ENCODE measurements at places on chromosomes 3 and 15.

- DNase-seq: no peak
Observed at GRCh38 chr3:23921052-23921511, 4.2 kb downstream of the RPL15 start.

- DNase-seq: no peak
Observed at GRCh38 chr3:140378571-140379340, 299.1 kb upstream of the TRIM42 start.

DNA sequence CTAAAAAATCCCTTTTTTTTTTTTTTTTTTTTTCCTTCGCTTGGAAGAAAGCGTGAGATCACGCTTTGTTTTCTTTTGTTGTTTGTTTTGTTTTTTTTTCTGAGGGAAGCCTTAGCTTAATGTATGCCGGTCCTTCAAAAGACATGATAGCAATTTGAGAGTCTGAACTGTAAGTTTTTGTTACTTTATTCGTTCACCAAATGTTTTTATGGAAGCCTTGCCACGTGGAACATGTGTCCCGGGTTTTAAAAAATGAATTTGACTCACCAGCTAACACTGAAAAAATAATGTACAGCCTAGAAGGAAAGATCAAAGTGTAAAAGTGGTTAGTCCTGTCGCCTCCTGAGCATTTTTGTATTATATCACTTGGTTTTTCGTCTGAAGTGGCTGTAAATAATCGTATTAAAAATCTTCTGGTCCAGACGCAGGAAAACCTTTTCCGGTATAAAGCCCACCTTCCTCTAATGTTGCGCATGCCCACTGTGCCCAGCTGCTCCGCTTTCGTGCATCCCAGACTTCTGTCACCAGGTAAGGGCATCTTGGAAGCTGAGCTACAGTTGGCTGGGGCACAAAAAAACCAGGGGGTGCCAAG is 795 bp upstream of the MYNN start:
- no peak for DNase-seq

DNA sequence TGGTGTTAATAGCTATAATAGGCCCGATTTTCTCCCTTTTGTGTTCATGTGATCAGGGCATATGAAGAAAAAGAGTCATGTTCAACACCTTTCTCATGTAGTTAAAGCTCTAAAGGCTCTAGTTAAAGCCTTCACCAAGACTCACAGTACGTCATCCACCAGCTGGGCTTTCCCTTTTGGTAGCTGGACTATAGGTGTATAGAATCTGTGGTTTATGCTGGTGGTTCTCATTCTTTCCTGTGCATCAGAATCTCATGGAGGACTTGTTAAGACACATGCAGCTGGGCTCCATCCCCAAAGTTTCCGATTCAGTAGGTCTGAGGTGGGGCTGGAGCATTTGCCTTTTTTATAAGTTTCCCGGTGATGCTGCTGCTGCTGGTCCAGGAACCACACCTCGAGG is 31.0 kb downstream of the CFAP91 start:
- DNase-seq: no peak

GRCh38 chr3:169508426-169508825 is 155.1 kb downstream of the MECOM start:
- no peak for DNase-seq

DNA sequence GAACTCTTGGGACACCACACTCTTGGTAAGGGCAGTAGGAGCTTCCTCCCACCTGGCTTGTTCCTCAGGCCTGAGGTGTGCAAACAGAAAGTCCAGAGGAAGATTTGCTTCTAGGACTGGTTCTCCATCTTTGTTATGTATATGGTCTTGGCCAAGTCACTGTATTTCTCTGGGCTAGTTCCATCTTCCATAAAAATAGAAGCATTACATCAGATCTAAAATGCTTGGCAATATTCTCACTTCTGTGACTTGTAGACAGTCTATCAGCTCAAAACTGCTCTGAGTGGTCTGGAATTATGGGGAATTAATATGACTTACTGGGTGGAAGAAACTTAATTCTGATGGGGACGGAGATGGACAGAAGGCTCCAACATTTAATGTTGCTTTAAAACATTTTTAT is 55.2 kb downstream of the TMEM108 start:
- DNase-seq: no peak

DNA sequence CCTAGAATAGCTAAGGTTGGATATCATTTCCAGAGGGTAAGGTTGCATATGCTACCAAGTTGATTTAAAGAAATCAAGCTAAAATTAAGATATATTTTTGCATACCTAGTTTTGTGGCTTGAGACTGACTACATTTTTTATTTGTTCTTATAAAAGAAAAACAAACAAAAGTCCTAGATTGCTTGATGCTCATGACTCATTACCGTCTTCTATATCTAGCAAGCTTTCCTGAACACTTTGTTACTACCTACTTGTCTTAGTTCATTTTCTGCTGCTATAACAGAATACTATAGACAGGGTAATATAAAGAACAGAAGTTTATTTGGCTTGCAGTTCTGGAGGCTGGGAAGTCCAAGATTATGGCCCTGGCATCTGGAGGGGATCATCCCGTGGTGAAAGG is 152.1 kb upstream of the THRB start:
- DNase-seq: no peak

DNA sequence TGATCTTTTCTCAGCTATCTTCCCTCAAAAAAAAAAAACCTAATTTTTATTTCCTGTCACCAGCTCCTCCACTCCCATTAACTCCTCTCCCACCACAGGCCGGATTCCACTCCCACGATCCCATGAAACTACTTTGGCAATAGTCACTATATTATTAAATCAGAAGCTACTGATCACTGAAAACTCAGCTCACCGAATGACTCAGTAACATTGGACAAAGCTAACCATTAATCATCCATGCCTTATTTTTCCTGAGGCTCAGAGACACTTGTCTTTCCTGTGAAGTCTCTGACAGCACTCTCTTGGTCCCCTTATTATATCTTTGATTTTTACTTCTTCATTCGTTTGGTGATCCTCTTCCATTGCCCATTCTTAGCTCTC is 260.2 kb downstream of the CGGBP1 start:
- DNase-seq: no peak

DNA sequence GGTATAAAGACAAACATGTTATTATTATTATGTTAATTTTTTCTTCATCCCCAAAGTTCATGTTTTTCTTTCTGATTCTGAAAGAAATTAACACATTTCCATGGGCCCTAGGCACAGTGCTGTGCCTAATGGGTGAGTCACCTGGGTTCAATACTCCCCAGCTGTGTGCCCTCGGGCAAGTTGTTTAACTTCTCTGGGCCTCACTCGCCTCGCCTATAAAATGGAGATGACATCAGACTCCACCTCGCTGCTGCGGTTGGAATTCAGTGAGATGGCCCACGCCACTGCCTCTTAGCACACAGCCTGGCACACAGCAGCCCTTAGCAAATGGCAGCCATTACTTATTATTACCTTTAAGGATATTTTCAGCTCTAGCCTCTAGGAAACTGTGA is 22.6 kb downstream of the DNASE1L3 start:
- no peak for DNase-seq

GRCh38 chr15:98805434-98806274 is 157.3 kb downstream of the IGF1R start:
- DNase-seq: no peak

DNA sequence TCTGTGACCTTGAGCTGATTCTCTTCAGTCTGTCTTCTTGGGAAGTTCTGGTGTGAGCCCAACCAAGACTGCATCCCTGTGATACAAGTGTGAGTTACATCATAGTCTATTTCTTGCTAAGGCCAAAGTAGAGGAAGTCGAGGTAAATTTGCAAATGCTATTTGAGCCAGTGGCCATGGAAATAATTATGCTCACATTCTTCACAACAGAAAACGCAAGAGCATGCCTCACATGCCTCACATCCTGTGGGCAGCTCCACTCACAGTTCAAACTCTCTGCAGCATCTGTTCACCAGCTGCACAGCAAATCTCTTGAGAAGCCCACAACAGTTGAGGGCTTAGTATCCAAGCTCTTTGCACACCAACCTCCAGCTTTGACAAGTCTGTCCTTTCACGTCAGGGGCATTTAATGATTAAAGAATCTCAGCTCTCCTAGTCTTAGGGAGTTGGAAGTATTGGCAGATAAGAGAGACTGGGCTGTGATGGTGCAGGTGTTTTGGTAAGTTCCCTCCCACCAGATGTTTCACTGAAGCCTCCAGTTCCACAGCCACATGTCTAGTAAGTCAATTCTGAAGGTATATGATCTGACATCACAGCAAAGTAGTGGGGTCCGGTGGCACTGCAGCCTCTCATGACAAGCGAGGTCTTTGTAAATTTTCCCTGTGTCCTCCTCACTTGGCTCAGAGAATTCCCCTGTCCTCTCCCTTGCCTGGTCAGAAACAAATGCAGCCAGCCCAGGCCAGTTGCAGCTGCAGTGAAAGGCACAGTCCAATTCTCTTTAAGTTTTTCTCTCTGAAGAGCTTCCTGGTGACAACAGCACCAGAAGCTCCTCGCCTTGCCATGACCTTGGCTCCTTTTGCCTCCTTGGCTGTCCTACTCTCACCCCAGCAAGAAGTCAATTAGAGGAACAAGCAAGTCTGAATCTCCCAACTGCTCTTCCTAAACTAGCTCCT is 166.1 kb downstream of the SSR3 start:
- DNase-seq: no peak

- no peak for DNase-seq
Observed at GRCh38 chr15:100060276-100060926, 281.4 kb downstream of the ADAMTS17 start.

DNA sequence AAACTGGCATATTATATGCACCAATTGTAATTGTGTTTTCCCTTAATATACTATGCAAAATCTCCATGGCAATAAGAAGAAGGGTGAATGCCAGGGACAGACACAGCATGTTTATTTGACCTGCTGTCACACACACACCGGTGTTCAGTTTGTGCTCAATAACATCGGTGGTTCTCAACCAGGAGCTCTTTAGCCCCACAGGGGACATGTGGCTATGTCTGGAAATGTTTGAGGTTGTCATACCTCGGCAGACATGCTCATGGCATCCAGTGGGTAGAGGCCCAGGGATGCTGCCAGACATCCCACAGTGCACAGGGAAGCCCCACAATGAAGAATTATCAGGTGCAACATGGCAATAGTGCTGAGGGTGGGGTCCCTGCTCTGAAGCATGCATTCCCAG is 38.2 kb downstream of the GLB1 start:
- DNase-seq: no peak

GRCh38 chr3:182255158-182255557 is 538.1 kb upstream of the ATP11B start:
- no peak for DNase-seq

DNA sequence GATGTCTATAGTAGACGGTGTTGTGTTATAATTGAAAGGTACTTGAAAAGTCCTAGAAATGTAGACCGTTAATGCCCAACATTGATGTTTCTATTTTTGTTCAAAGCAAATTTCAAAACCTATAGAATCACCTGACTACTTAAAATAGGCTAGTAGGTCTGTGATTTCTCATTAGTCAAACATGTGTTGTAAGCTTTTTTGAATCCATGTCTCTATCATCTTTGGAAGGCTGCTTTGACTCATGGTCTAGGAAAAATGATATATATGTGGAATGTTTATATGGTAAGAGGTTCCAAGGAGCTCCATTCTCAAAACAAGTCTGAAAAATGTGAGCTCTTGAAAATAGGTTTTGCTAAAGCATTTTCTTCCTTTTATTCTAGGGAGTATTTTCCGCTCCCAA is 375.3 kb downstream of the LPP start:
- no peak for DNase-seq

- no peak for DNase-seq
Observed at GRCh38 chr15:75468913-75469598, 17.6 kb upstream of the SIN3A start.

GRCh38 chr3:113291572-113291971 is 80.2 kb downstream of the BOC start:
- DNase-seq: no peak

DNA sequence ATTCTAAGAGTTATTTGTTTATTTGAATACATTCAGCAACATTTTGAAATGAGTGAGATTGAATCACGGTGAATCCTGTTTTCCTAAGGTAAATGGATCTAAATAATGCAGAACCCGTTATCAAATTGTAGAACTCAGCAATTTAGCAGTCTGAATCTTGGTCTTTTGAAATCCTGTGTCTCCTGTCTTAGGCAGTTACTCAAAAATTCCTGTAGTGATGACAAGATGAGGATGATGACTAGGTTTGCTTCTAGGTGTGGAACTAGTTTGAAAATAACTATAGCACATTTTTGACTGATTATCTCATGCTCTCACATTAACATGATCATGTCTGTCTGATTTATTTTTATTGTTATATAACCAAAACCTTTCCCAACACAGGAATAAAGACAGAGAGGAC is 115.0 kb downstream of the RAP2B start:
- DNase-seq: no peak

DNA sequence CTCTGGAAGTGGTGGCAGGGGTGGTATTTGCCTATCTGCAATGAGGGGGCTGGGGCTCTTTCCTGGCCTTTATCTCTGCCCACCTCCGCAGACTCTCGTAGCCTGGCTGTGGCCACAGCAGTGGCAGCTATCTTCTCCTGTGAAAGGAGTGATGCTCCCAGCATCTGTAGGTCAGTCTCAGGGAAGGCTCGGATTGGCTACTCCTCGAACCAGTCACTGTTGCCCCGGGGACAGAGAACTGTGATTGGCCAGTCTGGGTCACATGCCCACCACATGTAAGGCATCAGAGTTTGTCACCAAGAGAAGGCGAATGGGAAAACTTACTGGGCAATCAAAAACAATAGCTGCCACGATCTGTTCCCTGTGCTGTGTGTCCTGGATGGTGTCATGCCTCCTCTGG is 30.1 kb upstream of the FGD5 start:
- DNase-seq: no peak

GRCh38 chr15:27092390-27092789 is 121.4 kb downstream of the GABRG3 start:
- DNase-seq: no peak

DNA sequence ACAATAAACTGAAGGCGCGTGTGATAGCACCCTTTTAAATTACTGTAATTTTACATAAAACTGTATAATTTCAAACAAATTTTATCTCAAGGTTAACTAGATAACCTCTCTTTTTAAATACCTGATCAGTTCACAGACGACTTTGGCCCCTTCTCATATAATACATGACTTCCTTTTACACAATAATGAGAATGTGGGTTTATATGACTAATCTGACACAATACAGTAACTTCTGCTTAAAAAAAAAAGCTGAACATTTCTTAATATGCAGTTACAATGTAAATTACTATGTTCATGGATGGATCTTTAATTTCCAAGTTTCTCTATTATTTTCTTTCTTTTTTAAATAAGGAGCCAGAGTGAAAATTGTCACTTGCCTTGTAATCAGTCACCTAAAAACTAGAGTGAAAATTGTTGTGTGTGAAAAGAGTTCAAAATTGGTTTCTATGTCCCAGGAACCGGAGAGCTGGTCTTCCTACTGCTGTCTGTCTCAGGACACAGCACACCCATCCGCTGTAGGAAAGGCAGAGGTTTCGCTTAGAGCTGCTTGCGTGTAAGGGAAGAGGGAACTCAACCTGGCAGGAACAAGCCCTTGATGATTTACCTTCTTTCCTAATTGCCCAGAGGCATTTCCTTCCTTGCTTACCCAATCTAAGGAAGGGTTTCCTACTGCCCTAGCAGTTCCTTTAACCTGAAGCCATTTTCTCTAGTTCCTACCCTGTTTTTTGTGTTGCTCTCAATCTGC is 33.3 kb downstream of the PLD1 start:
- DNase-seq: no peak

- DNase-seq: no peak
Observed at GRCh38 chr3:39082666-39083313, 24.6 kb downstream of the GORASP1 start.

- DNase-seq: no peak
Observed at GRCh38 chr3:41833628-41834027, 128.3 kb downstream of the ULK4 start.

- no peak for DNase-seq
Observed at GRCh38 chr3:188573956-188574355, 420.0 kb downstream of the LPP start.

All from T-helper 1 cell (primary cell).